ENCODE measurements at places on chromosomes 1 and 21.

GRCh38 chr1:37274486-37274885, 199.9 kb upstream of the ZC3H12A start:
- DNase-seq: no peak

- DNase-seq: peak; percentile 52
Observed at GRCh38 chr1:41322835-41323234, 38.4 kb upstream of the FOXO6 start.

- DNase-seq: no peak
Observed at GRCh38 chr1:43241413-43241836, 28.4 kb upstream of the TMEM125 start.

DNA sequence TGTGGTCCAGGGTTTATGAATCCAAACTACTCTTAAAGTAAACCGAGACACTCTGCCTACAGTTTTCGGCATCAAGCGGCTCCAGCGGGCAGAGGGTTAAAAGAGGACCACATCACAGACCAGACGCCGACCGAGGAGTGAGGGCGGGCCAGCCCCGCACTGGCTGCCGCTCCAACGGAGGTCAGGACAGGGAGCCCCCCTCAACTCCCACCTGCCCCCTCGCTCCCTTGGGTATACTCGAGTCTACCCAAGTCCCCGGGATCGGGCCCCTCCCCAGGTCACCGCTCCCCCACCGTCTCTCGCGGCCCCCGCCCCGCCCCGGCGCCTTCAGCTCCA, 312 bp downstream of the ARNT start:
- DNase-seq: no peak

DNA sequence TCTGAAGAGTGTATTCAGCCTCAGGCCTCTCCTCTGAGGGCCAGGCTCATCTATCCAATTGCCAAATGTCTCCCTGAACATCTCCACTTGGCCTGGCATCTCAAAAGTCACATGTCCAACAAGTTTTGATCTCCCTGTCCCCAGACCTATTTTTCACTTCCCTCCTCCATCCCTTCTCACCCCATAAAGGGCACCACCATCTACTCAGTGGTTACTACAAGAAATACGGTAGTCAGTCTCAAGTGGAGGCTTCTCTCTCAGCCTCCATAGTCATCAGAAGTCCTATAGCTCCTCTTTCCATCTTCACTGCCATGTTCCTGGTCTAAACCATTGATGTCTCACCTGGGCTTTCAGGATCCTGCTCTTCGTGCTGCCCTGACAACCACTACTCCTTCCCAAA, 82.5 kb upstream of the EDN2 start:
- no peak for DNase-seq
